ENCODE measurements at places on chromosomes 2 and 18.
A peak's percentile ranks its signal among the peaks of the same experiment; 100 is the strongest.

DNA sequence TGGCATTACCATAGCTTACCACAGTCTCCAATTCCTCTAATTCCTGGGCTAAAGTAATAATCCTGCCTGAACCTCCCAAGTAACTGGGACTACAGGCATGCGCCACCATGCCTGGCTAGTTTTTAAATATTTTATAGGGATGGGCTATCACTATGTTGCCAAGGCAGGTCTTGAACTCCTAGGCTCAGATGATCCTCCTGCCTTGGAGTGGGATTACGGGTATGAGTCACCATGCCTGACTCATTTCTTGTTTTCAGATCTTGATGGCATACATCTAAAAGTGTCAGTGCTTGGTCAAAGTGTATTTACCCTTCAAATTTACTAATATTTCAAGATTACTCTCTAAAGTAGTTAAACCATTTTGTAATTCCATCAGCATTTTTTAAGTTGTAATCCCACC lies 9.4 kb upstream of the SOCS6 start:
- DNase-seq = no peak

DNA sequence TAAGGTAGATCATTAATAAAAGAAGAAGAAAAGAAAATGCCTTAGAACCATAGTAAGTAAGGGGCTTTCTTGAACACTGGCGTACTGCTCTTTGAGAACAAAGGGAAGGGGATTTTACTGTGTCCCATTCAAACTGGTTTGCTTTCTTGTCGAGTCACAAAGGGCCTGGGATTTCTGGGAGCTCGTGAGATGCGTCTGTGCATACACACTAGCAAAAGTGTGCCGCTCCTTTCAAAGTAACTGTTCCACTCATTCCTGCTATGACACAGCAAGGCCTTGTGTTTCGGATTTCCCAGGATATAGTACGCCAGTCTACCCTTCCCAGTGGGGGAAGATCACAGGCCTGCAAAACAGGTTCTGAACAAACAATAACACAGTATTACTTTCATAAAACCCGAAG lies 93.0 kb downstream of the KCTD18 start:
- no peak for DNase-seq

DNA sequence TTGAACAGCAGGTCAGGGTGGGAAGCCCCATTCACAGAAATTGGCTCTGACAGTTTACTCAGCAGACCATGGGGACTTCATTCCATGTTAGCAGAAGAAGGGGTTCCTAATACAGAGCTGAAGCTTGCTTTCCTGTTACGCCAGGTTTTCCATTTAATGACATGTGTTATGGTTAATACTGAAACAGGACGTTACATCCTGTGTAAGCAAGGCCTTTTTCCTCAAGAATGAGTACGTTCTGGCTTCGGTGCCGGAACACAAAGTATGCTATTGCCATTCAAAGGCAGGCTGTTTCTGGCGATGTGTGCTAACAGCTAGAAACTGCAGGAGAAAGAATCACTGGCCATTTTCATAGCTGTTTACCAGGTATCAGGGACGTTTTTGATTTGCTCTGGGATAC lies 190.4 kb downstream of the SNTG2 start:
- no peak for DNase-seq

- no peak for DNase-seq
These were observed 291.4 kb downstream of the THSD7B start for GRCh38 chr2:137056704-137057103.

DNA sequence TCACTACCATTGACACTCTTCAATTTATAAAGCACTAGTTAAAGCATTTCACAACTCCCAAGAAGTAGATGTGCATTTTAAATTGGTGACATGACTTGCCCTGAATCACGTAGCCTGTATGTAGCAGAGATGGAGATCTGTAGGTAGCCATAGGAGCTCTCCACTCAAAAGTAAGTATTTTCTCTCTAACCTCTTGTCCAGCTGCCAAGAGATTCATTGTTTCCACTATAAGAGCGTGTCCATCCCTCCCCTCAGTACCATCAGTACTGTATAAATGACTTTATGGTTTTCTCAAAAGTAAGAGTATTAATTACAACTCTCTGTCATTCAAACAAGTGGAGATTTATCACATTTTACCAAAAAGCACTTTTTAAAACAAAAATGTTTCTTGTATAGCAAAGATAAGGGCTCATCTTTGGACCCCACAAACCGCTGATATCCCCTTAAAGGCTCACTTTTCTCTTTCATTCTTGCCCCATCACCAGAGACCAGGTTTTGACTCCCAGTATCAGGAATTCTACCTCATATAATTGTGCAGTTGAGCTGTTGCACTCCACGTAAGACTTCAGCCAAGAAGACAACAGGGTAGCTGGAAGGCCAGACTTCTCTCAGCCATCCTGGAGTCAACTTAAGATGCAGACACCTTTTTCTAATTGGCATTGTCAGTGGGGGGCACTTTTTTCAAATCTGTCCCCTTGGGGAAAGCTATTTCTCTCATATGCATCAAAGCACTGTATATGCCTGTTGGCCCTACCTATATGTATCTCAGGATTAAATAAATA lies 78.0 kb upstream of the GALNT5 start:
- DNase-seq = no peak

DNA sequence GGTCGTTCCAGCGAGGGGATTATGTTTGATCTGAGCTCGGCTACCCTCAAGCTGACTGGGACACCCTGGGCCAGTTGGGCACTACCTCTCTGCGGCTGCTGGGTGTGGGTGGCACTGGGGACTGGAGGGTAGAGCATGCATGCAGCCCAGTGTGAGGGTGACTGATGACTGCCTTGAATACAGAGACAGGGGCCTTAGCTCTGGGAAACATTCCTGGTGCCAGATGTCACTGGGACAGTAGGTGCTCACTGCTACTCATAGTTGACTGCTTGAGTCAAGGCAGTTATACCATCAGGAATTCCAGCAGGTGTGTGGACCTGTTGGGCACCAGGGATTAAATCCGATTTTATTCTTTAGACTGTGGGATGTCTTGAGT lies 33.6 kb upstream of the ATP6V1B1 start:
- no peak for DNase-seq

GRCh38 chr18:47331641-47332040 lies 80.2 kb upstream of the SKOR2 start:
- no peak for DNase-seq

DNA sequence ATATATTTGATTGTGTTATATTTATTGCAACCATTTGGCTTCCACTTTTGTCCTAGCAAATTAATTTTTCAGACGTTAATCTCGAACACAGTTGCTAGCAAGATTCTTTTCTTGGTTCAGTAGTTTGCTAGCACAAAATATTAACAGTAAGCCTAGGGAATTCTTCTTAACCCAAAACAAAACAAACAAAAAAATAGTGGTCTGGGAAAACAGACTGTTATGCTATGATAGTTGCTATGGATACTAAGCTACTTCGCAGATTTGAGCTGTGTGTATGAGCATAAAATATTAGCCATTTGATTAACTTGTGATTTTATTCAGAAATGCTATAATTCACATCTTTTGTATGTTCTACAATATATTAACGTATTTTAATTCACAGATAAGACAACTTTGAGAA lies 541.5 kb upstream of the NETO1 start:
- DNase-seq = no peak

- no peak for DNase-seq
These were observed 11.1 kb downstream of the ACVR2A start for GRCh38 chr2:147855977-147856376.

GRCh38 chr18:77762642-77763041 lies 513.0 kb downstream of the GALR1 start:
- no peak for DNase-seq

DNA sequence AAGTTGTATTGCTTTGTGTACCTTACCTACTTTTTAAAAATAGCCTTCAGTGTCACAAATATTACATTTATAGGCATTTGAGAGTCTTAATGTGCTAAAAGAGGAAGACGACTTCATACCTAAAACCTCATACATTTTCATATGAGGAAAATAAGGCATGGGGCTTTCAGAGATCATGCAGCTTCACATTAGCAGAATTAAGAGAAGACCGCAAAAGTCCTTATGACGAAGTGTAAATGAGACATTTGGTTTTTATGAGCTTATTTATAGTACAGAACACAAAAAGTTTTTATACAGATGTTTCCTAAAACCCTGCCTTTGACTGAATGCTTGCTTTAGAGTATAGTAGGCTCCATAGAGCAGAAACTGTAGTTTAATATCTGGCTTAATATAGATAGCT lies 10.1 kb upstream of the CCDC138 start:
- DNase-seq = no peak

DNA sequence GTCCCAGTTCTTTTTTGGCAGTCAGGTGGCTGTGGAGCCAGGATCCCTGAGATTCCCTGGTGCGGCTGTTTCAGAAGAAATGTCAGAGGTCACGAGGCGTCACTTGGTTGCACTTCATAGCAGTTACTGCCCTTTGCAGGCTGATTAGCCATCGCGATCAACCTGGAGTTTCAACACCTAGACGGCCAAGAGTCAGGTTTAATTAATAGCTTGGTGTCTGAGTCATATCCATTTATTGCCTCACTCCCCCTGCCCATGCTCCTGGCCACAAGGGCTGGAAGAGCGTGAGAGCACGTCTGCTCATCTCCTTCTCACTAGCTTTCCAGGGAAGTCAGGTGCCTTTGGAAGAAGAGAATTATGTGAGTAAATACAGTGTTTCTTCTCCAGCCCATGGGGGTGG lies 552.3 kb downstream of the TSN start:
- DNase-seq = no peak

- no peak for DNase-seq
These were observed 113.5 kb downstream of the EFEMP1 start for GRCh38 chr2:55809875-55810621.

GRCh38 chr2:63735263-63735662 lies 106.4 kb upstream of the UGP2 start:
- DNase-seq = no peak

- no peak for DNase-seq
These were observed 62.7 kb upstream of the KIF5C start for GRCh38 chr2:148812306-148812705.

DNA sequence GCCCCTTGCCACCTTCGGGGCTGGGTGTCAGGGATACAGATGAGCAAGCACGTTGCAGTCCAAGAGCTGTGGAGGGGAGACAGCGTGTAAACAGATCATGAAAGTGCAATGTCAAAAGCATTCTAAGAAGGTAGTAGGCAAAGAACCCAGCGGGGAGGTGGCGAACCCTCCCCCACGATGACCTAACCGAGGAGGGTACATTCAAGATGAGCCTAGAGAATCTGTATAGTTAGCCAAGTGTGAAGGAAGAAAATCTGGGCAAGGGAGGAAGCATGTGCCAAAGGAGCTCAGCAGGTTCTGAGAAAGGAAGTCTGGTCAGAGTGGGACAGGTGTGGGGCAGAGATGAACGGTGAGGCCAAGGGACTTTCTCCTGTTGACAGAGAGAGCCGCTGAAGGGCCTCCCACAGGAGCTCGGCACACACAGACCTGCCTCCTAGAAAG lies 106.9 kb downstream of the SP3 start:
- no peak for DNase-seq

DNA sequence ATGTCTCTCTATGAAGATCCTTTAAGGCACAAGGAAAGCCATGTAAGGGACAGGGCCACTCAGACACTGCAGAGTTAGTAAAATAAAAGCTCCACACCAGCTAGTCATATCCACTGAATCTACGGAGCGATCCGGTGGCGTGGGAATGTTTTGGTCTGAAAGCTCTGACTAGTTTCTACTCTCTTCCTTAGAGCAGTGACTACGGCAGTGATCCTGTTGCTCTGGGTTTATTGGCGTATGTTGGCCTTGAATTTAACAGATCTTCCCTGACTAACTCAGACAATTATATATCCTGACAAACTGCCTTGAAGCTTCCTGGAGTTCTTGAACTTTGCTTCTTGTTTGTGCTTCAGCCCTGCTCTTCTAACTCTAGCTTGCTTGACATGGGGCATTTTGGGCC lies 115.3 kb upstream of the FZD5 start:
- DNase-seq = no peak

DNA sequence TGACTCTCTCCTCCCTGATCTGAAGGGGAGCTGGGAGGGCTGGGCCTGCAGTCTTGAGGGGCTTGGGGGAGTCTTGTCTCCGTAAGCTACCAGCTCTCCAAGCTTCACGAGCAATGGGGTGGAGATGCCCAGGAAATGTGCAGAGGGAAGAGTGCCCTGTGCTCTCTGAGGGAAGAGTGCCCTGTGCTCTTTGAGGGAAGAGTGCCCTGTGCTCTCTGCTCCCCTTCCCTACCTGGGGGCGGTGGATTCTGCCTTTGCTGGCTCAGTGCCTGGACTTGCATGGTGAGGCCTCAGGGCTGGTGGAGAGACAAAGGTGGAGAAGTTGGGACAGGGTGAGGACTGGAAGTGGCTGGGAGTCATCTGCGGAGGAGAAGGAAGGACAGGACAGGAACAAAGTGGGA lies 72.7 kb downstream of the TWIST2 start:
- DNase-seq = no peak

GRCh38 chr2:25711675-25712354 lies 38.4 kb upstream of the DTNB start:
- DNase-seq = no peak

DNA sequence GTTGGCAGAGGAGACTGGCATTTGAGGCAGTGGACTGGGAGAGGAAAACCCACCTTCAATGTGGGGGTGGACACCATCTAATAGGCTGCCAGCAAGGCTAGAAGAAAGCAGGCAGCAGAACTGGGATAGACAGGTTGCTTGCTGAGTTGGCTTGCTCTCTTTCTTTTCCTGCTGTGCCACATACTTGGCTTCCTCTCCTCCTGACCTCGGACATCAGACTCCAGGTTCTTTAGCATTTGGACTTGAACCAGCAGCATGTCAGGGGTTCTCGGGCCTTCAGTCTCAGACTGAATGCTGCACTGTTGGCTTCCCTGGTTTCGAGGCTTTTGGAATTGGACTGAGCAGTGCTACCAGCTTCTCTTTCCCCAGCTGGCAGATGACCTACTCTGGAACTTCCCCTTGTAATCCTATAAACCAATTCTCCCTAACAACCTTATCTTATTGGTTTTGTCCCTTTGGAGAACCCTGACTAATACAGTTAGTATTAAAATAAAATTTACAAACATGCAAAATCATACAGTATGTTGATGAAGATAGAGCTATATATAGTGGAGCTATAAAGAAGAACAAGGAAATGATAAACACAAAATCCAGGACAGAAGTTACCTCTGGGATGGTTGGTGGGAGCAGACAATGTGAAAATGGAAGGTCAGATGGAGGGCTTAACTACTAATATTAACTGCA lies 15.9 kb downstream of the DSEL start:
- no peak for DNase-seq

- no peak for DNase-seq
These were observed 460.1 kb upstream of the SALL3 start for GRCh38 chr18:78519394-78520062.

- DNase-seq = peak; percentile 61
These were observed 39.5 kb downstream of the ACSL3 start for GRCh38 chr2:222900354-222900753.

GRCh38 chr2:239558661-239559060 lies 157.8 kb upstream of the HDAC4 start:
- no peak for DNase-seq

DNA sequence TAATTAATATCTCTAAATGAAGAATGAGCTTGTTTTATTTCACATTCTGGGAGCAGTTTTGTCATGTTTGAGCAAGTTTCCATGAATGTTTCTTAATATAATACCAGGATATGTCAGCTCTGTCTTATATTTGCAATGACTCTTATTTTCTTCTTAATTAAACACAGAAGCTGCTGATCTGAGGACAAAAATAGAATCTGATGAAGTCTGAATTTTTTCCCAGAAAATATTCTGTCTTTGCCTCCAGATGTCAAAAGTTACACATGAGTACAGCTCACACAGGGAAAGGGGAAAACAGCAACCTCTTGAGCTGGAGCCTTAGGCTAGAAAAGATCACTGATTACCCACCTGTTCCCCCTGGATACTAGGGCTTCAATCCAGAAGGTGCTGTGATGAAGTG lies 606.6 kb upstream of the SYT4 start:
- DNase-seq = no peak
